ENCODE measurements at places on chromosomes 2 and 18. TPM values are rescaled to one million over a fixed set of nuclear protein-coding genes. Genes with fewer than 3 reads are reported as not detected.

DNA sequence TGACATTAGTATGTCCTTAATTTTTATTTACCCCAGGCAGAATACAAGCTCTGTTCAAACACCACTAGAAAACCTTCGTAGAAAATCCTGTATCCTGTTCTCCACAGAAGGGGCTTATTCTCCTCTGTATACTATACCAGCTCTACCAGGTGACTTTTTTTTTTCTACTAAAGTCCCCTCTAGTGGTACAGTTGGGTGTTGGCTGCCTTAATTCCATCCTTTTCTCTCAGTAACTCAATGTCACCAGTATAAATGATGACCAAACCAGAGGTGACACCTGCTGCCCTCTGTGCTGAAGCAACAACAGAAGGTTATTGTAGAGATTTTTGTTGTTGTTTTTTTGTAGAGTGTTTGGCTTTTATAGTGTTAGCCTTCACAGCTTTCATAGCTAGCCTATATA lies 1322.0 kb downstream of the LRP1B start:
- no peak for DNase-seq

DNA sequence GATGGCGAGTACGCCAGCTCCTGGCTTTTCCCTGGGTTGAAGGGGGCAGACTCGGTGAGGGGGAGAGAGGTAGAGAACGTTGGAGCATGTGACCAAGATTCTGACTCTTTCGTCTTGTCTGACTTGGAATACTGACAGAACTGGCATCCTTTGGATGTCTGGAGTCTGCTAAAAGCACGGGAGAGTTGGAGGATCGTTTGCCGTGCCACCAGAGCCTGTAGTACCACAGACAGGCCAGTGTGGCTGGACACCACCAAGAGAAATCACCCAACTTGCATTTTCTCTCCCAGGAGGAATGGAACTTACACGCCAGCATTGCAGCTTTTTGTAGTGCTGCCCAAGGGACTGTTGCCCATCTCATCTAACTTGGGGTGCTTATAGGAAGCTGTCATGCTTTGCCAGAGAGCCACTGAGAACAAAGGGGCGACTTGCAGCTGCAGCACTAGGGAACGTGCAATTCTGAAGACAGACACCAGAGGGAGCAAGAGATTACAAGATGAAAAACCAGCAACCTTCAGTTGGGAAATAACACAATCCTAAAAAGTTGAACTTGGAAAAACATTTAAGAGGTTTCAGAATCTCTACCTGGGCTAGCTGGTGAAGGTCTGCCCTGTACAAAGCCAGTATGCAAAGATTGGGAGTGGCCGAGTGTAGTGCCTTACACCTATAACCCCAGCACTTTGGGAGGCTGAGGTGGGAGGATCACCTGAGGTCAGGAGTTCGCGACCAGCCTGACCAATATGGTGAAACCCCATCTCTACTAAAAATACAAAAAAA lies 24.1 kb downstream of the PSMG2 start:
- peak; percentile 41 for DNase-seq

DNA sequence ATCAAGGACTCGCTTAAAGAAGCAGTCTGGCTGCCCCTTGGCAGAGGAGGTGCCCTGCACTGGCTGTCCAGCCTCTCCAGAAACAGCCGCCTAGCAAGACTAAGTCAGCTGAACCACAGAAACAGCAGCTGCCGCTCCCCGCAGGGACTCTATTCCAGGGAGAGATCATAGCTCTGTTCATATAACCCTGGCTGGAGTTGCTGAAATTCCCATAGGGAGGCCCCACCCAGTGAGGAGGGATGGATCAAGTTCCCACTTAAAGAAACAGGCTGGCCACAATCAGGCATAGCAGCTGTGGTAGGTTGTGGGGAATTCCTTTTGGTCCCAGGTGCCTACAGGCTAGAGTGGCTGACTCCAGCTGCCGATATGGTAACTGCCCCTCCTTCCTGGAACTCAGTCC lies 74.2 kb upstream of the MC4R start:
- DNase-seq = no peak

- peak; percentile 33 for DNase-seq
Observed at GRCh38 chr2:170928036-170928823, 823 bp upstream of the GORASP2 start.

DNA sequence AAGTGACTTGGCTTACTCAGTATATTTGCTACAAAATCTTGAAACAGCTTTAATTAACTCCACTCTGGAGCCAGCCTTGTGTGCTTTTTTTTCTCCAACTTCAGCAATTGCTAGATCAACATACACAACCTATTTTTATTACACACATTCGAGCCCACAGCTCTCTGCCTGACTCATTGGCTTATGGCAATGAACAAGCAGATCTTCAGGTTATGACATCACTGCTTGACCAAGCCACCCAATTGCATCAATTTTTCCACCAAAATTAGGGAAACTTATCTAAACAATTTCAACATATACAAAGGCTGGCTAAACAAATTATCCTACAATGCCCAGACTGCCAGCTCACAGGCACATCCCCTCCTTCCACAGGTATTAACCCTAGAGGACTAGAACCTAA lies 39.6 kb upstream of the PDK1 start:
- DNase-seq = no peak

DNA sequence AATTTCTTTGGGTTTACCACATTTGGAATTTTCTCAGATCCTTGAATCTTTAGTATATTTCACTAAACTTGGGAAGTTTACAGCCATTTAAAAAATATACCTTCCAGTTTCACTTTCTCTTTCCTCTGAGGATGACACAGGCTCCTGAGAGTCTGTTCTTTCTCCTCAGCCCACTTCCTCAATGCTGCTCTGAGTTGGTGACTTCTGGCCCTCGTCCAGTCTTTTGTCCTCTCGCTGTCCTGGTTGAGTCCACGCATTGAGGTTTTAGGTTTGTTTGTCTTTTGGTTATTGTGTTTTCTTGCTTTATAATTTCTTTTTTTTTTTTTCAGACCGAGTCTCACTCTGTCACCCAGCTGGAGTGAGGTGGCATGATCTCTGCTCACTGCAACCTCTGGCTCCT lies 40.7 kb upstream of the GALR1 start:
- no peak for DNase-seq

GRCh38 chr2:235663875-235664274 lies 170.0 kb downstream of the AGAP1 start:
- DNase-seq = no peak

- DNase-seq = no peak
Observed at GRCh38 chr18:7953095-7953958, 386.2 kb downstream of the PTPRM start.

- no peak for DNase-seq
Observed at GRCh38 chr2:27393225-27393624, 12.7 kb upstream of the ZNF513 start.

DNA sequence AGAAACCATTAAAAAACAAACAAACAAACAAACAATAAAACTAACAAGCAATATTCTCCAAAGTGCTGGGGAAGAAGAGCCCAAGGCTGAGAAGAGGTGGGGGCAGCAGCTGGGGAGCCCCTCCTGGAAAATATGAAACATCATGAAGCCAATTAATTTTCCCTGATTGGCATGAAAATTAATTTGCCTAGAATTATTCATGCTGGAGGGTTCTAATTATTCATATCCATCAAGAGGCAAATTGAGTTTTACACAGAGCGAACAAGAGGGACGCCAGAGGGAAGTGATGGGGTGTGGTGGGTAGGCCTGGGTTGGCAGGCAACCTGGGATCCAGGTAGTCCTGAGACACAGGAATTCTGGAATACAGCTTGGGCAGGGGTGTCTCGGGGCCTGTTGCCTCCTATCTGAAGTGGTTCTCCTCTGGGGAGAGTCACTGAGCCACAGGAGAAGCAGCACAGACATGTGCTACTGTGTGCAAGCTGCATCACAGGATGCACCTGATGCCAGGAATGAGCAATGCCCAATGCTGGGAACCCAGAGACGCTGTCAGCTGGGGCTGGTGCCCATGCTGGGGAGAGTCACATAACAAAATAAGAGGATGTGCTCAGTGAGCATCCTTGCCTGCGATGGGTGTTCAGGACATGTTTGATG lies 100.5 kb downstream of the TEX51 start:
- DNase-seq = no peak

- no peak for DNase-seq
Observed at GRCh38 chr18:50695431-50696176, 124.2 kb downstream of the MRO start.

DNA sequence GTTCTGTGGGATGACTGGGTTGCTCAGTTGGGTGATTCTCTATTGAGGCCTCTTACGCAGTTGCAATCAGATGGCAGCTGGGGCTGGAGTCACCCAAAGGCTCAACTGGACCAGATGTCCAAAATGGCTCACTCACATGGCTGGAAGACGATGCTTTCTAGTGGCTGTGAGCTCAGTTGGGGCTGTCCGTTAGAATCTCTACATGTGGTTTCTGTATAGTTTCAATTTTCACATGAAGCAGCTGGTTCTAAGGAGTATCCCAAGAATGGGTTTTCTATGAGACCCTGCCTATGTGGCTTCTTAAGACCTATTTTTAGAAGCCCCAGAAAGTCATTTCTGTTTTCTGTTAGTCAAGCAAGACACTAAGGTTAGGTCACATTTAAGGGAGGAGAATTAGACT lies 4.4 kb downstream of the XRCC5 start:
- no peak for DNase-seq

DNA sequence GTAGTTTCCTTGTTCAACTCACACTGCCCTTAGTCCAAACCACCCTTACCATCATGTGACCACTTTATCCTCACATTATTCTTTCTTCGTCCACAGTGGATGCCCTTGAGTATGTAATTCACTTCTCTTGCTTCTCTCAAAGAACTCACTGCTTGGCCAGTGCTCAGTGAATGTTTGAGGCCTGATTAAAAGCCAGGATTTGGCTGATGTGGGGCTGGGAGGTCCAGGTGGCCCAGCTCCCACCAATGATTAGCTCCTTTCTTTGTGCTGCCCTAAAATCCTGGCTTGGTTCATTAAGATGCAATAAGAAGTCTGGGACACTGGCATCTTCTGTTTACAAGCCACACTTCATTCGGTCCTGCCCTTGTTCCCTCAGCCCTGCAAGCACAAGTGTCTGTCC lies 97.8 kb upstream of the CELF4 start:
- no peak for DNase-seq

- no peak for DNase-seq
Observed at GRCh38 chr2:215983581-215984351, 29.6 kb downstream of the MREG start.

DNA sequence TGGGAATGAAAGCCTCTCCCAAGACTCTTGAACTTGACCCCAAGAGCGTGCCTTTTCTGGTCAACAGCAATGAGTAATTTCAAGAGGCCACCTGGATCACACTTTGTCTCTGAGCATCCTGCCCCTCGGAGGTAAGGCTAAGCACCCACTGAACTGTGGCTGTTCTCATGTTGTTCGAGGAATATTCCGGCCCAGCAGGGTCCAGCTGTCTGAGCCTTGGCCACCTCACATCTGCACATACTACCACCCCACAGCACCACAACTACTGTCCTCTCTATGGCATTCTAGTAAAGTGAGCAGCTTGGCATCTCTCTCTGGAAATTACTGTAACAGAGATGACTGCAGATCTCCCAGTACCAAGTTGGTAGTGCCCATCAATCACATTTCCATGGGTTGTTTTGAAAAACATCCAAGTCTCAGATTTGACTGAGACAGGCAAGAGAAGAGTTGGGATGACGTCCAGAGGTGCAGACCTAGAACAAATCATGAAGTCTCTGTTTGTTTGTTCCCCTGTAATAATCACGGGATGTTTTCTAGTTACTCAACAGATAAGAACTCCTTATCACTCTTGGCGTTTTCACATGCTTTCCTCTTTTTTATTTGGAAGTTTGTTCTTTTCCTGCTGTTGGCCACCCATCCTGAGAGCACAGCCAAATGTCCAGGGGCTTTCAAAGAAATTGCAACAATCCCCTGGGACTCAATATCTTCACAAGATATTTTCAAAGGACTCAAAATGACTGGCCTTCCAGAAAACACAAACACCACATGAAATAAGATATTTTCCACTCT lies 336.0 kb upstream of the TNP1 start:
- no peak for DNase-seq

The ADAM23 gene
- 3.1 TPM for total RNA-seq

The LBX2 gene
- 1.2 TPM for total RNA-seq

The MOGAT1 gene
- total RNA-seq = not detected

The CCDC68 gene
- total RNA-seq = not detected

The BOLL gene
- total RNA-seq = not detected

The GKN1 gene
- total RNA-seq = not detected

The ONECUT2 gene
- total RNA-seq = not detected
